ENCODE measurements at places on chromosomes 1 and 21.
A peak's percentile ranks its signal among the peaks of the same experiment; 100 is the strongest.

DNA sequence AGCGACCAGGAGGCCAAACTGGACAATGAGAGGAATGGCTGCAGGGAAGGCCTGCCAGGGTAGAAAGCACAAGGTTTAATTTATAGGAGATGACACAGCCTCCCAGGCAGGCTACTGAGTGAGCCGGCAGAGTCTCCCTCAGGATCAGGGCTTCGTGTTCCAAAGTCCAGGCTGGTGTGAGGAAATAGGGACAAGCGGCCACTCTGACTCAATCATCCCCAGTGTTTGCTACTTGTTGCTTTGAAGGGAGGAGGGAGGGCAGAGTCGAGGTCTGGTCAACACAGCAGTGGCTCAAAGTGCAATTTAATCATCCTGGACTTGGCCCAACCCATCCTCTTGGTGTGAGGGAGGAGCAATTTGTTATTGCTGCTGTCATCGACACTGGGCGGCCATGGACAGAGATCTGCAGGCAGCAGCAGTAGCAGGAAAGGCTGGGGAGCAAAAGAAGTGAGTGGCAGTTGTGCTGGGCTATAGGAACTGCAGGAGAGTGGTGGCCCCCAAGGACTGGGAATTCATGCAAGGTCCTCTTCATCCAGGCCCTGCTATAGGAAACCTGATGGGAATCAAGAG, 27.5 kb downstream of the TBX15 start:
- no peak for DNase-seq

- peak; percentile 21 for DNase-seq
Measured at GRCh38 chr1:226960944-226961765, 21.1 kb downstream of the COQ8A start.

GRCh38 chr1:11680270-11681070, 478 bp downstream of the MAD2L2 start:
- no peak for DNase-seq

- DNase-seq, result peak; percentile 41
Measured at GRCh38 chr1:183635099-183635605, 431 bp downstream of the ARPC5 start.

- no peak for DNase-seq
Measured at GRCh38 chr1:202616355-202616915, 93.8 kb downstream of the SYT2 start.

GRCh38 chr1:232655028-232655745, 25.3 kb upstream of the SIPA1L2 start:
- no peak for DNase-seq

DNA sequence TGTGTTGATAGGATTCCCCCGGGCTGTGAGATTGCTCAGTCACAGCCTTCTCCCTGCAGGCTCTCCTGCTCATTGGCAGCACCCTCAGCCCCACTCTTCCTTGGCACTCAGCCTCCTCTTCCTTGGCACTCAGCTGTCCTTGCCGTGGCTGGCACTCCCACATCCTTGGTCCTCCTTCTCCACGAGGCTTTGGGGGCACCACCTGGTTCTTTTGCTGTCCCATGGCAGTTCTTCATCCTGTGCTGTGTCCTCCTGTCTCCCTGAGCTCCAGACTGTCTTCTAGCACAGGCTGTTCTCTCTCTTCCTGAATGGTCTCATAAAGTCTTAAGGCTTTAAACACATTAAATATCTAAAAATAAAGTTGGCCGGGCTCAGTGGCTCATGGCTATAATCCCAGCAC, 27.0 kb downstream of the PKNOX1 start:
- DNase-seq, result no peak

GRCh38 chr1:79044974-79045650, 38.6 kb upstream of the ADGRL4 start:
- no peak for DNase-seq

DNA sequence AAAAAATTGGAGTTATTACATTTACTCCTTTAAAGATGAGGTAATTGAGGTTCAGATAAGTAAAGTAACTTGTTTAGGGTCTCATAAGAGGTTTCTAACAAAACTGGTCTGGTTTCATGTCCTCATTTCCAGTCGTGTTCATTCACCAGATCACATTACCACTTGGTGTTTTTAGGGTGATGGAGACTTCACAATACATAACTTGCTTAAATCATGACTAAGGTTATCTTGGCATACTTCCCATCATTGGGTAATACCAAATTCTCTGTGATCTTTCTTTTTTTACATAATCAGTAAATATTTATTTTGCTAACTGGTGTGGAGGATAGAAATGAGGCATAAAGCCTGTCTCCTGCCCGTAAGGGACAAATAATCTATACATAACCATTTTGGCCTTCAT, 31.6 kb upstream of the RPTN start:
- DNase-seq, result no peak

- DNase-seq, result no peak
Measured at GRCh38 chr1:7570311-7570710, 200.8 kb upstream of the VAMP3 start.

DNA sequence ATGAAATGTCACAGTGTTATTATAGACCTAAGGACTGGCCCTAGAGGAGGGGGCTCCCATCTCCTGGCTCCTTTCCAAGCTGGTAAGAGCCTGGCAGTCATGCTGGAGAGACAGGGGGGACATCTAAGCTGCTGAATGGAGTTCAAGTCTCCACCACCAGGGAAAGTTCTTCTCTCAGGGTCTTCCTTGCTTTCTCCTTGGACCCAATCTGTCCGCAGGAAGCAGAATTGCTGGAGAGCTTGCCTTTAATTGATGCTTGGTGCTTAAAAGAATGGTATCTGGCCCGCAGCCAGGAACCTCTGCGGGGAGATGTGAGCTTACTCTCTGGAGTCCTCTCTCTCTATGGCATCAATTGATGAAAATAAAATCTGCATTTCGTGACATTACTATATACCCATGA, 25.1 kb downstream of the IRF2BP2 start:
- no peak for DNase-seq

GRCh38 chr1:204974327-204974726, 68.7 kb upstream of the CNTN2 start:
- DNase-seq, result no peak

DNA sequence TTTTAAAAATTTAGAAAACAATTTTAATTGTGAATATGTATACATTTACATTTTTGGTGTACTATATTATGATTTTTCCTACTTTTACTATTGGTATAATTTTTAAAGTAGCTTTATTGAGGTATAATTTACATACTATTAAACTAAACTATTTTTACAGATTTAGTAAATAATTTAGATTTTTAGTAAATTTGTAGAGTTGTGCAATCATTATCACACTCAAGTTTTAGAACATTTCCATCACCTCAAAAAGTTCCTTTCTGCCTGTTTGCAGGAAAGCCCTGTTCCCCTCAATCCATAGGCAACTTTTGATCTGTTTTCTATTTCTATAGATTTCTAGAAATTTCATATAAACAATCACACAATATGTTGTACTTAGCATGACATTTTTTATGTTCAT, 8.2 kb downstream of the PHTF1 start:
- DNase-seq, result no peak

GRCh38 chr21:37072274-37072987, 440 bp downstream of the PIGP start:
- DNase-seq, result no peak

GRCh38 chr1:160885042-160885441, at the start of gene ITLN1:
ITLN1 (minus strand) TSS chr1:160885180; CDS start chr1:160884877, 303 bp downstream.
- no peak for DNase-seq

DNA sequence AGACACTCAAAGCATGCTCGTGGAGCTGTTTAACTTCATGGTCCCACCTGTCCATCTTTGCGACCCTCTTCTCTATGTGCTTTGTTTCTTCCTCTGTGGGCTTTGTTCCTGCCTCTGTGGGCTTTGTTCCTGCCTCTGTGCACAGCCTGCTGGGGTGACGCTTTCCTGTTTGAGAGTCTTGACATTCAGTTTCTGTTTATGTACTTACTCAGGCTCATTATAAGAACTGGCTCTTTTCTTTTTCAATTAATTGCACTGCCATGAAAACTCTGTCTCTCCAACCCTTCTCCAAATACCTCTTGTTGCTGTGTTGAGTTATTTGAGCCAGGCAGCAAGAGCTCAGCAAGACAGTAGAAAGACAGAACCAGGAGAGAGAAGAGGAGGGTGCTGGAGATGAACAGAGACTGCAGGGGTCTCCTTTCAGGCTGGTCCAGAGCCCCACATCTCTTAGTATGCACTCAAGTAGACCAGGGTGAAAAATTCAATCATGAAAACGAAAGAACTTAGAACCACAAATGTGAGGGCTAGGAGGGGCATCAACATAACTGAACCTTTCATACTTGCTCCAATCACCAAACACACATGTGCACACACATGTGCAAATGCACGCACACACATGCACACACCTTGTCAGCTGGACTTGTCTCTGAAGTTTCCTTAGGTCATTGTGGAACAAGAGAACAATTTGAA, 88.3 kb upstream of the SGIP1 start:
- peak; percentile 44 for DNase-seq

DNA sequence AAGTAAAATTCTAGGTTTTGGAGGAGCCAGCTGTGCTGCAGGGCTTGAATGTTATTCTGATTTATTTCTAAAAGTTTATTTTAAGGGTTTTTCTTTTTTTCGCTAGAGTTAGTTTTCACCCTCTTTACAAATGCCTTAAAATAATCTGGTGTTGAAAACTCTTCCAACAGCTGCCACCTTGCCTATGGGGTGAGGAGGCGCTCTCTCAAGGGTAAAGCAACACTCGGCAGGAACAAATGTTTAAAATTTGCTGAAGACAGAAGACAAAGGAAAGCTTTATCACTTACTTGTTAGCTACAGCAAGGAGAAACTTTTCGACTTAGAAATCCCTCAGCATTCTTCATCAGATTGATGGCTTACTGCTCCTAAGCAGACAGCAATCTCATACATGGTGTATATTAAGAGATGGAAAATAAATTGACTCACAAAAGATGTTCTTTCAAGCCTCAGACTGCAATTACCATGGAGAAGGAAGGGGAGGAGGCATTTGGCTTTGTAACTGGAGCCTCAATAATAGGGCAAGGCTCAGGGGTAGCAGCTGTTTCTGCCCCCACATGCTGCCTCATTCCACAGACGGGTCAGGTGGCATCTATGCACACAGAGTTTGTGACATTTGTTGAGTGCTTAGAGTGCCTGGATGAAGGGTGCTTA, 79.8 kb upstream of the RALGPS2 start:
- DNase-seq, result no peak

GRCh38 chr1:233916706-233917105, 12.2 kb downstream of the SLC35F3 start:
- DNase-seq, result no peak

DNA sequence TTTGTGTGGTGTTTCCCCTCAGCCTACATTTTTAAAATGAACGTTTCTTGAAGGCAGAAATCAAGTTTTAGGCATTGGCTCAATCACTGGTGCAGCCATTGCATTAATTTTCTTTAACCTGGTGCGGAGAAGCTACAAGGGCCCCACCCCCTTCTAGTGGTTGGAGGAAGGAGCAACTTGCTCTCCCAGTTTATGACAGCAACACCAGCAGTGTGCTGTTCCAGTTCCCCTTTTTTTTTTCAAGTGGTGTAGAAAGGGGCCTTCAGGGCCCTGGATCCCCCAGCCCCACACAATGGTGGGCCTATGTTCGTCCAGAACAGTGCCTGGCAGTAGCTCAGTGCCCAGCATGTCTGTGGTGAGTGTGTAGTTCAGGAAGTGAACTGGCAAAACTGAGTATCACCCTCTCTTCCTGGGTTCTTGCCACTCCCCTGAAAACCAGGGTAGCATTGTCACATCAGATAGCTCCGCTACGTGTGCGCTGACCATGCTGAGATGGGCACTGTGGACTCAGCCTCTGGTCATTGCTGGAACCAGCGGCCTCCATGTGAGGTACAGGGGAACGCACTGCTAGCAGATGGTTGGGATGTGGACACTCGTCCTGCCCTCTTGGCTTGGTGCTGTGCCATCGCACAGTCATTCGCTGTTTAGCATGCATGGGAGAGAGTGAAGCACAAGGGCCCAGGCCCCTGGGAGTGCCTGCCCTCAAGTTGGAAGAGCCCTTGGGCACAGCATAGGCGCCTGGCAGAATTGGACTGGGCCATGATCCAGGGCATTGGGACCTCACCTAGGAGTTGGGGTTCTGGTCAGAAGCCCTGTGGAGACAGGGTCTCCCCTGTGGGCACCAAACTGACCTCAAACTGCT, 7.2 kb downstream of the ARF1 start:
- no peak for DNase-seq

- DNase-seq, result peak; percentile 78
Measured at GRCh38 chr21:42593007-42593814, 60.2 kb upstream of the PDE9A start.

DNA sequence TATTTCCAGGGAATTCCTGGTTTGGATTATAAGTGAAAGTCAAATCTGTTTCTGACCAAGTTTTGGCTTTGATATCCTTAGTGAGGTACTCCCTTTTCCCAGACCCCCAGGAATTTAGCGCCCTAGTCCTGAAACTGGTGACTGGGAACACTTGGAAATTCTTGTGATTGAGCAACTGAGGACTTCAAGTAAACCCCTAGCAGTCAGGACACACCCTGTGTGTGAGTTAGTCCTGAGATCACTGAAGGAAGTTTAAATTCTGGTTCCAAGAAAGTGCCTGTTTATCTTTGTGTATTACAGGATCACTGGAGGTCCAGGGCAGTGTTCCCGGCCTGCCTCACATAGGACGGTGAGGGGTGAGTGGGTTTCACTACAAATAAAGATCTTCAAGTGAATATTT, 95.1 kb upstream of the F3 start:
- DNase-seq, result no peak

- no peak for DNase-seq
Measured at GRCh38 chr1:59699227-59699847, 115.4 kb upstream of the HOOK1 start.

DNA sequence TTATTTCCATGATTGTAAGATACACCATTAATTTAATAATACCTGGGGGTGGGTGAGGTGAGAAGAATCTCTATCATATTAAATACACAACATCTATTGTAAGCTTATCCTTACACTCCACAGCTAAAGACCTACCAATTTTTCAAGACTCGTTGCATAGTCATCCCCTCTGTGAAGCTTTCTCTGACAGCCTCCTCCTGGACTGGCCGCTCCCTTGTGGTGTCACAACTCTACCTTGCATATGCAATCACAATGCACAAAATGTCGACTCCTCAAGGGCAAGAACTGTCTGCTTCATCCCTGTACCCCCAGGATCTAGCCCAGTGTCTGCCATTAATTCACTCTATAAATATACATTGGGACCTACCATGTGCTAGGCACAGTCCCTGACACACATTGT, 2.4 kb upstream of the PTGFRN start:
- no peak for DNase-seq

Measured in stimulated activated naive CD8-positive, alpha-beta T cell treated with anti-CD3 and anti-CD28 coated beads, Interleukin-15, Interleukin-2, amounts not matched to agents 100 U/mL and 50 U/mL, for 24 hours (primary cell).